NCI-H1694 treated with DMSO at 0.1 percent for 48 hours (cell line): ENCODE measurements at places on chromosomes 11 and 22.
A peak's percentile ranks its signal among the peaks of the same experiment; 100 is the strongest.

- peak; percentile 25 for DNase-seq
Measured at GRCh38 chr11:88484873-88485621, 147.5 kb upstream of the CTSC start.

- peak; percentile 52 for DNase-seq
Measured at GRCh38 chr11:86938900-86939880, 16.0 kb downstream of the FZD4 start.

- DNase-seq: no peak
Measured at GRCh38 chr11:93547773-93548172, 4.6 kb upstream of the SMCO4 start.

- no peak for DNase-seq
Measured at GRCh38 chr11:85912414-85912813, 57.2 kb downstream of the CCDC83 start.
